ENCODE measurements at places on chromosomes 11 and 22. TPM values are rescaled to one million over a fixed set of nuclear protein-coding genes. Genes with fewer than 3 reads are reported as not detected.
A peak's percentile ranks its signal among the peaks of the same experiment; 100 is the strongest.

Gene FAM118A
- 19.2 TPM for polyA plus RNA-seq

DNA sequence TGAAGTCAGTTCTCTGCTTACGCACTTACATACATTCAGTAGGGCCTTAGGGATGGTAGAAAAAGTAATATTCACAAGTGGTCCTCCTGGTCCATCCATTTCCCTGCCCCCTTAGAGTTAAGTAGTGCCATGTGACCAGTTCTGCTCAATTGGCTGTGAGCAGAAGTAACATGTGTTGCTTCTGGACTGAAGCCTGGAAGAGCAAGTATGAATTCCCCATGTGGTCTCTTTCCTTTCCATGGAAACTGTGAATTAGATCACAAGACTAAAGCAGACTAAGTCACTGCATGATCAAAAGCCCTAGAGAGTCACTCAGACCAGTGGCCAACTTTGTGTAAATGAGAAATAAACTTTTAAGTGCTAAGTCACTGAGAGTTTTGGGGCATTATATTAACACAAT is 341.7 kb upstream of the CADM1 start:
- DNase-seq, result no peak

Gene TBC1D10A
- polyA plus RNA-seq, result 15.1 TPM

Gene TRIM51
- polyA plus RNA-seq, result not detected

GRCh38 chr22:19097518-19097917 is 24.7 kb downstream of the DGCR2 start:
- DNase-seq, result no peak

GRCh38 chr11:57071829-57072228 is 83.1 kb downstream of the OR5AK2 start:
- DNase-seq, result peak; percentile 39

GRCh38 chr11:122598971-122599370 is 56.6 kb upstream of the UBASH3B start:
- DNase-seq, result no peak

Gene OR4D6
- polyA plus RNA-seq, result not detected

GRCh38 chr22:32737811-32738497 is 63.6 kb upstream of the TIMP3 start:
- DNase-seq, result no peak

DNA sequence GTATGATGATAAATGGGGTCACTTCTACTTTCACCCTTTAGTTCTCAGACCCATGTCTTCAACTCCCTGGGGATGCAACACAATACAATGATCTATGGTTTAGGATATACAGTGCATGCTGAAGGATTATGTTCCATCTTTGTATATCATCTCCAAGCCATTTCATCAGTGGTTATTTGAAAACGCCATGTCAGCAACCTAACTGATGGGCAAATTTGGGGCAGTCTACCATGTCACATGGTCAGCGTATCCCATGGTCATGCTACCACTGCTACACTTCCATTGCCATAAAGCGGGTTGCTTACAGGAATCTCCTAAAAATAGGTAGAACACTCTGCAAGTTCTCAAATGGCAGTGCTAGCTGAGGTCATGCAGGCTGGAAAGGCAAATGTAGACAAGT is 236.5 kb upstream of the ISX start:
- DNase-seq, result no peak

GRCh38 chr11:45622861-45623260 is 42.6 kb downstream of the CHST1 start:
- DNase-seq, result no peak

- no peak for DNase-seq
Measured at GRCh38 chr11:115581871-115582639, 77.8 kb upstream of the CADM1 start.

Gene FOLR2
- polyA plus RNA-seq, result not detected

DNA sequence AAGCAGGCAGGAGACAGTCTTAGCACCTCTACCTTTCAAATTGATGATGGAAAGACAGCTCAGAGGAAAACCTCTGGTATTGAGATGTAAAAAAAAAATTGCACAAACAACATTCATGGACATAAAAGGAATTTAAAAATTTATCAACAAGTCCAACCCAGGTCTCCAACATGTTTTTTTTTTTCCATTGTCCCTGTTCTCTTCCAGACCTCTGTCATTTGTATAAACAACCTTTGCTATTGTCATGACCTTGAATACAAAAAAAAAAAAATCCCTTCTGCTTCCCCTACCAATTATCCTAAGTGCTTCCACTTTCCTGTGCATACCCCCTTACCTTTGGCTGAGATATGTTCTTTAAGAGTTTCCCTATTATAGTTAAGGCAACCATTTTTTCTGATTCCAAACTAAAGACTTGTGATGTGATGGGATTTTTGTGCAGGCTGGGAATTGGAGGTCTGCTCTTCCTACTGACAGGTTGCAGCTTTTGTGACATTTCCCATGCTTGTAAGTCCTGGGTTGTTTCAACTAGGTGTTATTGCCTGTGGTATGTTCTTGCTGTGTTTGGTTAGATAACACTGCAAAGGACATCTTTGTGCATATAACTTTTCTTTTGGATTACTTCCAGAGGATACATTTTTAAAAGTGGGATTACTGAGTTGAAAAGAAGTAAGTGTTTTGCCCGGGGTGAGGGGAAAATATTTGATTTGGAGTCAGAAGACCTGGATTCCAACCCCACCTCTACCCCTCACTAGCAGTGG is 67.1 kb downstream of the KIAA1671 start:
- no peak for DNase-seq

GRCh38 chr22:42450862-42451261 is 18.7 kb upstream of the NFAM1 start:
- DNase-seq, result no peak

- DNase-seq, result no peak
Measured at GRCh38 chr11:80473562-80473961, 1032.7 kb upstream of the TENM4 start.

- peak; percentile 86 for DNase-seq
Measured at GRCh38 chr11:65416341-65416824, 6.2 kb upstream of the NEAT1 start.

- no peak for DNase-seq
Measured at GRCh38 chr22:44783581-44783980, 31.2 kb downstream of the ARHGAP8 start.

GRCh38 chr11:106957030-106957482 is 61.2 kb downstream of the GUCY1A2 start:
- no peak for DNase-seq

DNA sequence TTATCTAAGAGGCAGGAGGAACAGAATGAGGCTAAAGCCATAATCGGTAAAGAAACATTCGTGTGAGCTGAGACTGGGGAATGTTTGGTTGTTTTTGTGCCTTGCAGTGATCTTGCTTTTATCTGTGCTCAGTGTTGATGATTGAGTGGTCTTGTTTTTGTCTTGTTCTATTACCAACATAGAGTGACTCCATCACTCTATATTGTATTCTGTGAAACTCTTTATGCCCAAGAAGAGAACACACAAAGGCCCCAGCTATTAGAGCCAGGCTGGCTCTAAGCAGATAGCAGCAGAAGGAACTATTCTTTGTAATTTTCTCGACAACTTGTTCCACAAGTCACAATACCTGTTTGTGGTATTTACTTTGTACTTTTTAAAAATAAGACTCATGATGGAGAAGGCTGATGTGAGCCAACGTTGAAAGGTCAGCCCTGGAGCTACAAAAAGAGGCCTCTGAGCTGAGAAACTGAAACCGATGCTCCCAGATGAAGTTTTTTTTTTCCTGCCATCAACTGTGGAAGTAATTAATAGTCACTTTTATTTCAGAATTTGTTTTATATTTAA is 68.4 kb downstream of the LARGE1 start:
- DNase-seq, result no peak

Gene EFEMP2
- polyA plus RNA-seq, result 259 TPM

DNA sequence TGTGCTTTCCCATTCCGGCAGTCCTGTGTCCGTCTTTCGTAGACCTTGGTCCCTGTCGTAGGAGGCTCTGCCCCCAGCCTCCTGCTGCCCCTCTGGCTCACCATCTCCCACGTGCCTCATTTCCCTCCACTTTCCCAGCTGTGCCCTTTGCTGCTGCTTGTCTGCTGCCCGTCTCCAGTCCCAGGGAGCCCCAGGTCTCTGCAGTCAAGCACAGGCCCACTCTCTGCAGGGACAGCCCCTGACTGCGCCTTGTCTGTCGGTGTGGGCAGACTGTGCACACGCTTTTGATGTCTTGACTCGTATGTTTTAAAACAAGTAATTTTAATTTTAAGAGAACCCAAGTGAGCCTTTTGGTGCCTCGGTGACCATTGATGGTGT is 12.4 kb downstream of the DGCR8 start:
- DNase-seq, result no peak

DNA sequence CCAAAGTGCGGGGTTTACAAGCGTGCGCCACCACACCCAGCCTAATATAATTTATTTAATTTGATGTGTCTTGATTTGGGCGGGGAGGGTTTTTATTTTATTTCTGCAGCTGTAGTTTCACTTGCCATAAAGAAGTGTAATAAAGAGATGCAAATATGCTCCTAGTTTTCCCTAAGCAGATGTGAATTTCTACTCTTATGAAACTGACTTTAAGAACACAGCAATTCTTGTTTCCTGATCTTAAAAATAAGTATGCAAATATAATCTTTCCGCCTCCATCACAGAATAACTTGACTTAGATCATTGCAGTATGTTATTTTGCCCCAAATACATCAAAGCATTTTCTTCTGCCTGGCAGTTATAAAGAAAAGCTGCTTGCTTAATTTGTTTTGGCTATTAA is 4.4 kb downstream of the SPCS2 start:
- no peak for DNase-seq

DNA sequence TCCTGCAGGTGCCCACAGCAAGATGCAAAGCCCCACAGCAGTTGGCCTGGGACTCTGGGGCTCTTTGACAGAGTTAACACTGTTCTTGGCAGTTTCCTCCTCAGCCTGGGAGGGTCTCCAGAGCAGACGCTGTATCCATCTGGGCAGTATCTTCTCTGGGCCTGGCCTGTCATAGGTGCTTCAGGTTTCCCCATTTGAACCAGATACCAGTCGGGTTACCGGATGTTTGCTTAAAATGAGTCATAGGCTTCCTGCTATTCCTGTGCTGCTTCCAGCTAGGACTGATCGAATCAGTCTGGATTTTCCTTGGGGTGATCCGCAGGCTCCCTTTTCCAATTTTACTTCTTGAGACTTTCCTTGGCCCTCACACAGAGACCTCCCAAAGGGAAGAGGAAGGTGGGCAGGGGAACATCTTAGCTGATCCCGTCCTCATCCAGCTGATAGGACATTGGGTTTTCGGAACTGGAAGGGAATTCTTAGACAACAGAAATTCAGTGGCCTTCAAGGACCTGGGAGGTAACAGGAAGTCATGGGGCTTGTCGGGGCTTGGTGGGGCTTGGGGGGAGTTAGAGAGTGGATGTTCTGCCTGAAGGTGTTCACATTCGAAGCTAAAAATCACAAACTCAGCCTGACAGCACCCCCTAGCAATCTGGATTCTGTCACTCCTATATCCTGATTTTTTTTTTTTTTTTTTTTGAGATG is 2.4 kb upstream of the RANGAP1 start:
- DNase-seq, result peak; percentile 80

DNA sequence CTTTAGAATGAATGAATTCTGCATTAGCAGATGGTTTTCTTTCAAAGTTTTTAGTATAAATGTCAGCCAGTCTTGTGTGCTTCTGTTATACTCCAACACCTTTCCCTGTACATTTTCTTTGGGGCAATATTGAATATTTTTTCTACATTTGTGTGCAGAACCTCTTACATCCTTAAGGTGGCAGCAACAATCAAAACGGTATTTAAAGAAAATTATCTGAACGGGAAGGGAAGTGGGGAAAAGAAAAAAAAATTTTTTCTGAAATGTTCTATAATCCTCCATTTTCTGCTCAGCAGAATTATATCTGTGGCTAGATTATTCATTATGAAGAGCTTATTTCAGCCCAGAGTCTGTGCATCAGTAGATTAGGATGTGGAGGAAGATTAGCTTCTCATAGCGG is 347.3 kb upstream of the RAG2 start:
- no peak for DNase-seq

- no peak for DNase-seq
Measured at GRCh38 chr11:87223816-87224215, 186.1 kb downstream of the TMEM135 start.

GRCh38 chr11:45179686-45180178 is 33.3 kb downstream of the PRDM11 start:
- no peak for DNase-seq

DNA sequence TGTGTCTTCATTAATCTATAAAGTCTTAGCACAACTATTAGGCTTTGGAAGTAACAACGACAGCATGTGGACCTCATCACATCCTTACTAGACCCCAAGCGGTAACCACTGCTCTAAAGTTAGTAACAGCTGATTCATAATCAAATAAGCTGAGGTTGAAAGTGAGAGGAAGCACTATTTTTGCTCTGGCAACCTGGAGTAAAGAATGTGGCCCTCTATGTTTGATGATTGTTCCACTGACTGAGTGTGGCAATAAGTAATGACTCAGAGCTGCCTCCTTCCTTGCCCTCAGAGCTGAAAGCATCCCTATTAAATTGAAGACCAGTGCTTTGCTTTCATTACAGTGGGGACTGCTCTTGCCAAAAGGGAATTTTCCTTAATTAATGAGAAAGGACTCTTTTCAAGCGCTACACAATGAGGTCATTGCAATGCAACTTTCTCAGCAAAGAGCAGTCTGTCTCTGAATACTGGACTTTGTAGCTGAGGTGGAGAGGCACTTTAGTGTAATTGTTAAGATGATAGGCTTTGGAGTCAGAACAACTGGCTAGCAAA is 906.1 kb upstream of the RAG2 start:
- DNase-seq, result no peak

DNA sequence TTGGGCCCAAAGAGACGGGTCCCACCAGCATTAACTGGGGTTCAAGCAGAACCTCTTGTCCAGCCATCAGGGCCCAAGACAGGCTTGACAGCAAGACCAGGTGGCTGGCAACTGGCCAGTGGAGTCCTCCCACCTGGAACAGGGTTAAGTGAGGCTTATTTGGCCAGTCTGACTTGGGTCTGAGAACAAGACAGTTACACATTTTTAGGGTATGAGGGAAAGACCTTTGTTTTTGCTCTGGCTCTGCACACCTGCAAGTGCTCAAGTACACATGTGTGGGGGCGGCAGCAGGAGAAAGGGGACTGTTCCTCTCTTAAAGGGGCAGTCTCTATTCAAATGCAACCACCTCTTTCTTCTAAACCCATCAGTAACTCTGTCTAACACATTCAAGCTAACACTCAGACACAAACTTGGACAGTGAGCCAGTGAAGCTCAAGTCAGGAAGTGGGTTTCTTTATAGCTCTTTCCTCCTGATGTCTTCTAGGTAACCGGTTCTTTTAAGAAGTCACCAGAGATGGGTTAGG is 116.2 kb downstream of the ETS1 start:
- no peak for DNase-seq

Gene MS4A4A
- polyA plus RNA-seq, result 0.19 TPM

GRCh38 chr11:116636341-116636929 is 136.4 kb downstream of the BUD13 start:
- DNase-seq, result no peak

Gene TMPRSS13
- 0.22 TPM for polyA plus RNA-seq

All from endothelial cell of umbilical vein (primary cell).